Karpas-422 (cell line): ENCODE measurements at places on chromosomes 1 and 21.
A peak's percentile ranks its signal among the peaks of the same experiment; 100 is the strongest.

GRCh38 chr1:25548601-25549000, 5.2 kb downstream of the LDLRAP1 start:
- DNase-seq: no peak

GRCh38 chr1:115746021-115746690, 22.4 kb downstream of the CASQ2 start:
- DNase-seq: no peak

DNA sequence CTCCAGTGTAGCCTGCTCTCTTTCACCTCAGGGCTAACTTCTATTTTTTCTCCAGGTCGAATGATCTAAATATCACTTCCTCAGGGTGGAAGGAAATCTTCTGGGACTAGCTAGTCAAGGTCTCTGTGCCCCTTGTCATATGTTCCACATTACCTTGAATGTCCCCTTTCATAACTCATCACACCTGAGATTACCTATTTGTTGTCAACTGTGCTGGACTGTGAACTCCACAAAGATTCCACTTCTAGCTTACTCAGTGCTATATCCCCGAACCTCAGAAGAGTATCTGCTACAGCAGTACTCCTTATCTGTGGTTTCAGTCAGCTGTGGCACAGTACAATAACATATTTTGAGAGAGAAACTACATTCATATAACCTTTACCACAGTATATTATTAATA, 14.6 kb upstream of the SYNJ1 start:
- DNase-seq: no peak

- DNase-seq: no peak
Observed at GRCh38 chr1:199956005-199956404, 71.5 kb upstream of the NR5A2 start.

GRCh38 chr1:13661539-13661938, 38.4 kb upstream of the PRDM2 start:
- no peak for DNase-seq

- DNase-seq: no peak
Observed at GRCh38 chr1:151846062-151846568, 6.5 kb upstream of the C2CD4D start.

- DNase-seq: no peak
Observed at GRCh38 chr1:77222496-77222895, 3.3 kb upstream of the PIGK start.

- no peak for DNase-seq
Observed at GRCh38 chr1:31003613-31004230, 61.8 kb downstream of the PUM1 start.

DNA sequence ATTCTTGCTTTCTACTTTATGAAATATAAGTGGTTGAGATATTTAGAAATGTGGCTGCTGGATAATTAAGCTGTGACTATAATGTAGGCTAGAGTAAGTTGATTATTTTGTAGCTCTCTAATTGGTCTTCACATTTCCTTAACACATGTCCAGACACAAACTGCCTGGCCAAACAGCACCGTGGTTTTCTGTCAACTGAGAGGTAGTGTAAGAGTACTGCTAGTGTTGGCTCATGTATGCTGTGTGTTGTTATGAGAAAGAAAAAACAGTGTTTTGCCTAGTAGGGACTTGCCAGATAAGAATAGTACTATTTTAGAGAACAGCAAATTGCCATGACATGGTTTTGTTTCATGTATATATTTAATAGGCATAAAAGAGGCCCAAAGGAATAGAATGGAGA, 37.1 kb downstream of the TMED5 start:
- DNase-seq: no peak

- DNase-seq: no peak
Observed at GRCh38 chr1:94383966-94384408, 34.2 kb upstream of the ABCD3 start.

DNA sequence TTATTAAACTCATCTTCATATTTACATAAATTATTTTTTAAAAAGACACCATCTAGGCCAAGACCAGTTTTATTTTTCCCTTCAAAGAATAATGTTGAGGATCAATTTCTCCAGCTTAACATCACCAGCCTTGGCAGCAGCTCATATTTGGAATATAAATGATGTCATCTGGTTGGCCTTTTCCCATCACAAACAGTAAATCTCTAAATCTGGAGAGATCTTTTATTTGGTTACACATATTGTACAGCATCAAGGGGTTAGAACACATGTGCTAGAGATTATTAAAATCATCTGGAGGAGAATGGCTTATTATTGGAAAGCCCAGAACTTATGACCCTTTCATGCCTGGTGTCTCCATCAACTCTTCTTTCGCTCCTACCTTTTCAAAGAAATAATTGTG, 508.8 kb downstream of the PLPP3 start:
- no peak for DNase-seq

DNA sequence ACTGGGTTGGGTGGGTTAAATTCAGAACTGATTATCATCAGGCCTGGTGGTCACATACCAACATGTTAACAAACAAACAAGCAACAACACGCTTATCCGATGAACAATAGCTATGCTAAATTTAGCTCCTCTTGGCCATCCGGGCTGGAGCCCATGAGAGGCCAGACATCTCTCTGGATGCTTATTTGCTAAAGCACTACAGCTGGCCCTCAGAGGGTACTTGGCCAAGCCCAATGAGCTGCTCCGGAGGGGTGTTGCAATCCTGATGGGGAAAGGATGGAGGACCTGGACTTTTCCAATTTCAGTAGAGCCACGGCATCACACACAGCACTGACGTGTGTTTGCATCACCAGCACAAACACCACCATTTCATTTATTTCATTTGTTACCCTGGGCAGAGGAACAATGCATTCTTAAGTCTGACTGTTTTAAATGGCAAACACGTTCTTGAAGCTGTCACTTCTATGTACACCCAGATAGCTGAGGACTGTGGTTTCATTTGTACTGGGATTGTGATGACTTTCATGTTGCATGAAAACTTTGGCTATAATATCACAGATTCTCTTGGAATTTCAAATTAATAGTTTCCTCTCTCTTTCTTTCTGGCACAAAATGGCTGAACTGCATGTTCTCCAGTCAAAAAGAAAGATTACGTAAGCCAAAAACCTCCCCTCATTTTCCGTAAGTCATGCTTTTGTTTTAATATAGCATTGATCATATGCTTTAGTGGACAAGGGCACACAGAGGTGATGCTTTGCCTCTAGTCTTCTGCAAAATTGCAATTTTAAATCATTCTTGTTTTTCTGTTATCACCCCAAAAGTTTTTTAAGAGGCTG, 359.8 kb upstream of the KAZN start:
- no peak for DNase-seq

DNA sequence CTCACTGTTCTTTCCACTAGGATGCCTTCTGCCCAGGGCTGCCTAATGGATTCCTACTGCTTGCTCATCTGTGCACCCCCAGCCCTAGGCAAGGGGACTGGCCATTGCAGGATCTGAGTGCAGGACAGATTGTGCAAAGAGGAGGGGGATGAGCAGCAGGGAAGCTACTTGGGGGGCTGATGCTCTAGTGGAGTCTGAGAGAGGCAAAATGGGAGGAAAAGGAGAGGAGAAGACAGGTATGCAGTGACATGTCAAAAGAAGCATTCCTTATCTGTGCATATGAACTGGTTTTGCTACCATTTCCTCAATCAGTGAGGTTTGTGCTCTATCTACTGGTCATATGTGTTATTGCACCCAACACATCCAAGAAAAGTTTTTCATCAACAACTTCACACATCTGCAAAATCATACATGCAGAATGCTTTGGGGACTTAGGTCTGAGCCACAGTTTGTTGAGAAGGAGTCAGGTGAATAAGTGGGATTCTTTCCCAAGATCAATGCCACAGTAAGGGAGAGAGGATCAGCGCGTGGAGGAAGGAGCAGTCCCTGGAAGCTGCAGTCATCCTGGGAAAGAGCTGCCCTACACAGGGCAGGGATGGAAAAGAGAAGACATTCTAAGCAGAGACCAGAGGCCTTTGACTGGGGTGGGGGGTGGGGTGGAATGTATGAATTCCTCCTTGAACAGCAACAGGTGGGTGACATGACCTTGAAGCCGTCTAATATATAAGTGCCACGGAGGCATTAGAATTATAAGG, 14.4 kb downstream of the SLC5A9 start:
- DNase-seq: peak; percentile 71

GRCh38 chr1:66213491-66213890, 320.5 kb upstream of the SGIP1 start:
- DNase-seq: no peak

DNA sequence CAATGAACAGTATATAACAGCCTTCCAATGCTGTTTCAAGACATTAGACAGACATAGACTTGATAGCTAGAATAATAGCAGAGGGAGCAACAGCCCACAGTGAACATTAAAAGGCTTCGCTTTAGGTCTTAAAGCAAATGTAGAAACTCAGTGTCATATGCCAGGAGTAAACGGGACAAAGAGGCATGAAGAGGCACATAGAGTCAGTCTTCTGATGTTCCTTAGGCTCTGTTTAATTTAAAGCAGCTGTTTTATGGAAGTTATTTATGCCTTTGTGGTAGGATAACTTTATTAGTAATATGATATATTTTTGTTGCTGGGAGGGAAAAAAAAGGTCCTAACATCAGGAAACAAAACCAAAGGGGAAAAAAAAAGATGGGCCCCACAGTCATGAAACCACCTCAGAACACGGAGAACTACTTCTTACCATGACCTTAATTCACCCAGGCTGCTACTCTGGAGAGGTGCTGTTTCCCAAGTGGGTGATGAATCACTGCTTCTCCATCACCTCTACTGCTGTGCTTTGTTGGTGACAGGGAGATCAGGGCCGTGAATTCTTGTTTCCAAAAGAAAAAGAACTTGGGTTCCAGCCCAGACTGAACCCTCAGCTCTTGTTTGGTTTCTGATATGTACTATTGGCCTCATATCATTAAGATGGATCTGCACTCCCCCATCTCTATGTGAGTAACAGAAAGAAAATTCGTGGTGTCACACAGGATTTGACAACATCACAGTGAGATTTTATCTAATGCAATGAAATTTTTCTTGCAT, 616.9 kb downstream of the KIF26B start:
- DNase-seq: no peak

DNA sequence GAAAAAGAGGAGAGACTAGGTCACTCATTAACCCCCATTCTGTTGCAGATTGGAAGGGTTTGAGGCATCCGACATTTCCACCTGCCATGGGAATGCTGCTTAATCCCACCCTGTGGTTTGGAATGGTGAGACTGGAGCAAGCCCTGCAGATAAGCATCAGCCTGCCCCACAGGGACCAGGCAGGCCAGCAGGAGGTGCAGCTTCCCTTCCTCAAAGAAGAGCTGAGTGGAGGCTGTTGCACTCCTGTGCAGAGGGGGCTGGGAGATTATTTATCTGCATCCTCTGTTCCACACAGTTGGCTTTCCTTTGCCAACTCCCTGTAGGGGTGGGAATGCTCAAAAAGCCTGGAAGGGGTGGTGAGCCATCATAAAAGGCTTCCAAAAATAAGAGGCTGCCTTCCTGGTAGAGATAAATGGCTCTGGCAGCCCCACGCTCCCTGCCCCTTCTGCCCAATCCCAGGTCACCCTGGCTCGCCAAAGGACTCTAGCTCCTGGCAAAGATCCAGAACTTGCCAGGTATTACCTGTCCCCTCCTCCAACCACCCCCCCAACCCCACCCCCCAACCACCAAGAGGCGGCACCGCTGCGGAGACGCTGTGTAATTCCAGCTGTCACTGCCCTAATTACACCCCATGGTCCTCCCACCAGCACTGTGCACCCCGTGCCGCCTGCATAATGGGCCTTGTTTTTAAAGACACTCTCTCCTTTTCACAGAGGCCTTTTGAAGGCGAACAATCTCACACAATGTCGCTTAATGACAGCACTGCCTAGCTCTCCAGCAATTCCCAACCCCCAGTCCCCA, 83.0 kb upstream of the ZC3H12A start:
- no peak for DNase-seq

DNA sequence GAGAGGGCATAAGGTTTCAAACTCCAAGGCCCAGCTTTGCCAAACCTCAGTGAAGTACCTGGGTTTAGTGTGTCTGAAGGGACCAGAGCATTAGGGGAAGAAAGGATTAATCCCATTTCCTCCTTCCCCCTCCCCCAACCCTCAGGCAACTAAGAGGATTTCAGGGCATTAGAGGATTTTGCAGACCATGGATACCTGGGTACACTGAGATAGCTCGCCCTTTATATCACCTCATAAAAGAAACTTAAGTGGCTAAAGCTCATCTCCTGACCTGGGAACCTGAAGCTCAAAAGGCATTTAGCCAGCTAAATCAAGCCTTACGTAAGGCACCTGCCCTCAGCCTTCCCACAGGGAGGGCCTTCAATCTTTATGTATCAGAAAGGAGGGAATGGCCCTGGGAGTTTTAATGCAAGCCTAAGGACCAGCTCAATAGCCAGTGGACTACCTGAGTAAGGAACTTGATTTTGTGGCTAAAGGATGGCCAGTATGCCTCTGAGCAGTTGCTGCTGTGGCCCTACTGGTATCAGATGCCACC, 26.4 kb upstream of the SMYD3 start:
- no peak for DNase-seq

GRCh38 chr1:77406661-77407060, 124.8 kb downstream of the AK5 start:
- no peak for DNase-seq

- no peak for DNase-seq
Observed at GRCh38 chr1:63701187-63701586, 72.6 kb upstream of the ROR1 start.

GRCh38 chr1:233006541-233006973, 56.1 kb downstream of the NTPCR start:
- no peak for DNase-seq

DNA sequence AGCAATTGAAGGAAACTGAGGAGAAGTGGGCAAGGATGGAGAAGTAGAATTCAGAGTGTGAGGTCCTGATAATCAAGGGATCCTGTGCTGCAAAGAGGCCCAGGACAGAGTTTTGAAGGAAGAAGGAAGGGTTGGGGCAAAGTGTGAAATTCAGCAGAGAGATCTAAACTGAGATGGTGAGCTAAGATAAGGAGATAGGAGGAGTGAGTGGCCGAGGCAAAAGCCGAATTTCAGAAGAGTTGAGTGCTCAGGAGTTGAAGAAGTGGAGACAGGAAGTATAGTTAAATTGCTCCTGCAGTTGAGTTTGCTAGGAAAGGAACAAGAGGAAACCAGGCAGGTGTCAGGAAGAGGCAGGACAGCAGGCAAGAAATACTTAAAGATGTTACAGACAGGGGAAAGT, 16.4 kb upstream of the MAPKAPK2 start:
- DNase-seq: no peak

GRCh38 chr1:81298266-81298665, 502.5 kb upstream of the ADGRL2 start:
- no peak for DNase-seq
